ENCODE measurements at places on chromosomes 11 and 22. TPM values are rescaled to one million over a fixed set of nuclear protein-coding genes. Genes with fewer than 3 reads are reported as not detected.

TMEM151A gene
- total RNA-seq, result 3.6 TPM

MPEG1 gene
- 14.5 TPM for total RNA-seq

MADD gene
- total RNA-seq, result 31.7 TPM

TOM1 gene
- total RNA-seq, result 84.4 TPM

SLC5A12 gene
- total RNA-seq, result not detected

KCNK7 gene
- total RNA-seq, result not detected

ACCSL gene
- total RNA-seq, result not detected

- DNase-seq, result no peak
- peaks cover 73% of the 10 kb centered on the region for H3K4me1 ChIP-seq
- H3K4me3 ChIP-seq, result no peak overlapping the region
- peak overlapping the region; percentile 87 for H3K27ac ChIP-seq
- no peaks in the 10 kb centered on the region for H3K36me3 ChIP-seq
- H3K27me3 ChIP-seq, result no peaks in the 10 kb centered on the region
These were observed 234.0 kb downstream of the MIAT start for GRCh38 chr22:26891429-26891828.

- no peak for DNase-seq
- H3K36me3 ChIP-seq, result peaks cover 80% of the 10 kb centered on the region
- H3K4me1 ChIP-seq, result no peaks in the 10 kb centered on the region
- H3K4me3 ChIP-seq, result no peak overlapping the region
- no peaks in the 10 kb centered on the region for H3K27me3 ChIP-seq
- H3K27ac ChIP-seq, result no peak overlapping the region
These were observed 19.1 kb downstream of the TAB1 start for GRCh38 chr22:39418696-39419095.

DNA sequence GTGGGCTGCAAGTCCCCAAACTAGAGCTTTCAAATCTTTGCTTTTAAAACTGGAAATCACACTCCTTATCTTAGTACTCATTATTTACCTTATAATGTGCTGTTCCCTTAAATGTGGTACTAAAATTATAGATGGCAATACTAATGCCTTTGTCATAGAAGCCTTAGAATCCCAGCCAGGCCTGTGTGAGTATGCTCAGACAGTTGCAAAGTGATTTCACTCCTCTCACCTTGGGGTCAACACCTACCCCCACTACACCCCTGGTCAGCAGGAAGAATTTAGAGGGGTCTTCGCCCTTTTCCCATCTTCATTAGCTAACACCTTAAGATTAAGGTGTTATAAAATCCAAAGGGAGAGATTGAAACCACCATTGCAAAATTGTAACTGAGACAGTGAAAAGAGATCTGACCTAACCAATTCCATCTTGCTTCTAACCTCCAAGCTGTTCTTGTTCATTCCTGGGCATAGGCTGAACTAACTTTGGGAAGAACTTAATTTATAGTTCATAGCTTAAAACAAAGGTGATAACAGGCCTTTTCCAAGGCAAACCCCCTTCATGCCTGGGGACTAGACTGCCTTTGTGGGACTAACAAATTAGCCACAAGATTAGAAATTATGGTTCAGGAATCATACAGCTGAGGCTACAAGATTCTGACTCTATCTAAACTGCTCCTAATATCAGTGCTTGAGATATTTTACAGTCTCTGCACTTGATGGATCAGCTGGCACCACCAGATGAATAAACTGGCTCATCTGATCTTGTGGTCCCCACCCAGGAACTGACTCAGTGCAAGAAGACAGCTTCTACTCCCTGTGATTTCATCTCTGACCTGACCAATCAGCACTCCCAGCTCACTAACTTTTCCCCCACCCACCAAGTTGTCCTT, 10.4 kb upstream of the MRPL17 start:
- H3K36me3 ChIP-seq, result no peaks in the 10 kb centered on the region
- H3K27me3 ChIP-seq, result no peaks in the 10 kb centered on the region
- DNase-seq, result peak; percentile 26
- H3K4me3 ChIP-seq, result no peak overlapping the region
- peaks cover 20% of the 10 kb centered on the region for H3K4me1 ChIP-seq
- H3K27ac ChIP-seq, result peak overlapping the region; percentile 73

DNA sequence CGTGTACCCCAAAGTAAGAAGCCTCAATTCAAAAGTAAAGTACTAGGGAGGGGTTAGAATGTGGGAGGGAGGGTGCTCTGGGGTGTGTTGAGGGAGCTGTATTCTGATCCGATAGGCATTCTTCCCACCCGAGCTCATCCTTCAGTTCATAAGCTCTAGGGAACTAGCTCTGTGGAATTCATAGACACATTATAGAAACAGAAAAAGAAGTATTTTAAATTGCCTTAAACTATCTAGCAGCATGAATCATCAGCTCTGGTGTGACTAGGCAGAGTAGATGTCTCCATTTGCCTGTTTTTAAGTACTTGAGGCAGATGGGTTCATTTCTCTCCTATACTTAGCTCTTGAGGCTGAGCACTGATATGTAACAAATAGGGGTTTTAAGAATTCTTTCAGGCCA, 7.3 kb upstream of the SGSM3 start:
- no peak for DNase-seq
- no peak overlapping the region for H3K4me3 ChIP-seq

DNA sequence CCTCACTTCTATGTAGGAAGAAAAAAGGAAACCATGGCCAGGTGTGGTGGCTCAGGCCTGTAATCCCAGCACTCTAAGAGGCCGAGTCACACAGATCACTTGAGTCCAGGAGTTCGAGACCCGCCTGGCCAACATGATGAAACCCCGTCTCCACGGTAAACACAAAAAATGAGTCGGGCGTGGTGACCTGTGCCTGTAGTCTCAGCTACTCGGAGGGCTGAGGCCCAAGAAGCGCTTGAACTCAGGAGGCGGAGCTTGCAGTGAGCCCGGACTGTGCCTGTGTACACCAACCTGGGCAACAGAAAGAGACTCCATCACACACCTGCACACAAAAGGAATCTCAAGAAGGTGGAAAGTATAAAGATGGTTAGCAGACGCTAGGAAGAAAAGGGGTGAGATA, 17.7 kb downstream of the DEFB131B start:
- DNase-seq, result no peak
- no peaks in the 10 kb centered on the region for H3K36me3 ChIP-seq
- H3K4me1 ChIP-seq, result no peaks in the 10 kb centered on the region
- H3K27me3 ChIP-seq, result no peaks in the 10 kb centered on the region
- no peak overlapping the region for H3K27ac ChIP-seq
- H3K4me3 ChIP-seq, result no peak overlapping the region

DNA sequence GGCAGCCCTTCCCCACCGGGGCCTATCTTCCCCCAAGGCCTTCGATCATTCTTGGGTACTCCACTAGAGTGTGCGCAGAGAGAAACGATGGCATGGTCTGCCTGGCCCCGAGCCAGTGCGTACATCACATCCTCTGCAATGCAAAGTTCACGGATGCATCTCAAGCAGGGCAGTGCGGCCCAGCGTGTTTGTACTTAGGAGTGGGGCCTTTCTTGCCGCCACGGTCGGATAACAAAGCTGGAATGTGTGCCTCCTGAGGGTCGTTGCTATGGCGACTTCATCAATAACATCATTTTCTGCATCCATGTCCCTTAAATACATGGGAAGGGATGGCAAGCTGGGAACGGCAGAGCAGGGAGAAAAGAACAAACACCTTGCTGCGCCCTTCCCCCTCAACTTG, 73.9 kb downstream of the SCUBE1 start:
- no peaks in the 10 kb centered on the region for H3K36me3 ChIP-seq
- DNase-seq, result no peak
- no peak overlapping the region for H3K27ac ChIP-seq
- peaks cover 5% of the 10 kb centered on the region for H3K27me3 ChIP-seq
- H3K4me3 ChIP-seq, result no peak overlapping the region
- H3K4me1 ChIP-seq, result peaks cover under 1% of the 10 kb centered on the region

- no peaks in the 10 kb centered on the region for H3K27me3 ChIP-seq
- no peaks in the 10 kb centered on the region for H3K36me3 ChIP-seq
- DNase-seq, result no peak
- peak overlapping the region; percentile 79 for H3K27ac ChIP-seq
- no peaks in the 10 kb centered on the region for H3K4me1 ChIP-seq
- H3K4me3 ChIP-seq, result peak overlapping the region; percentile 82
These were observed 839 bp downstream of the CBY1 start for GRCh38 chr22:38657045-38657909.

DNA sequence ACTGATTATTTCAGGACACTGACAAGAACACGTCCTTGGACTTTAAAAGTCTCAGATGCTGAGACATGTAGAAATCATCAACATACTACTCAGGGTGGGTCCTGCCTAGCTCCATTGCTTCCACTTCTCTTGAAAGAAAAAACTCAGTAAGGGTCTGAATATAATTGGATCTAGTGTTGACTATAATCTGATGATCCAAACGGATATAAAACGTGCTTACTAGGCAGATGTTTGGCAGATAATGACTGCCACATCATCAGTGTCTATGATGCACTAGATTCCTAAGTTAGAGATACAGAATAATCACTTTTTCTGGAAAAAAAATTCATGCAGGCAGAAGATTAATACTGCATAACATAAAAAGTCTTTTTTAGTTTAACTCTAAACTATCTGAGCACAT, 21.6 kb downstream of the GUCY1A2 start:
- H3K4me1 ChIP-seq, result no peaks in the 10 kb centered on the region
- H3K4me3 ChIP-seq, result no peak overlapping the region
- H3K36me3 ChIP-seq, result no peaks in the 10 kb centered on the region
- no peaks in the 10 kb centered on the region for H3K27me3 ChIP-seq
- no peak overlapping the region for H3K27ac ChIP-seq
- DNase-seq, result no peak

GRCh38 chr11:66287889-66288670, 863 bp downstream of the YIF1A start:
- peaks cover 8% of the 10 kb centered on the region for H3K27me3 ChIP-seq
- H3K4me1 ChIP-seq, result peaks cover 8% of the 10 kb centered on the region
- H3K4me3 ChIP-seq, result peak overlapping the region; percentile 72
- no peak for DNase-seq
- peak overlapping the region; percentile 94 for H3K27ac ChIP-seq

DNA sequence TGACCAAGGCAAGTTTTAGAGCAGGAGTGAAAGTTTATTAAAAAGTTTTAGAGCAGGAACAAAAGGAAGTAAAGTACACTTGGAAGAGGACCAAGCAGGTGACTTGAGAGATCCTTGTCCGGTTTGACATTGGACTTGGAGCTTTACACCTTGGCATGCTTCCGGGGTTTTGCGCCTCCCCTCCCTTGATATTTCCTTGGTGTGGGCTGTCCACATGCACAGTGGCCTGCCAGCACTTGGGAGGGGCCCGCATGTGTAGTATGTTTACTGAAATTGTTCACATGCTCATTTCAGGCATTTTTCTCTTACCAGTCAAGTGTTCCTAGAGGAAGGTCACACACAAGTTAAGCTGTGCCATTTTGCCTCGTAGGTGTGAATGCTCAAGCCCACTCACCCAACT, 19.0 kb upstream of the THRSP start:
- no peaks in the 10 kb centered on the region for H3K36me3 ChIP-seq
- no peak overlapping the region for H3K27ac ChIP-seq
- no peak for DNase-seq

- H3K27me3 ChIP-seq, result no peaks in the 10 kb centered on the region
- H3K27ac ChIP-seq, result no peak overlapping the region
- no peak for DNase-seq
- H3K4me3 ChIP-seq, result no peak overlapping the region
These were observed 2.0 kb upstream of the OR5D14 start for GRCh38 chr11:55793321-55793720.

- no peak overlapping the region for H3K27ac ChIP-seq
- H3K4me3 ChIP-seq, result no peak overlapping the region
- H3K27me3 ChIP-seq, result no peaks in the 10 kb centered on the region
- no peak for DNase-seq
- no peaks in the 10 kb centered on the region for H3K4me1 ChIP-seq
These were observed 34.9 kb upstream of the PHOX2A start for GRCh38 chr11:72278905-72279304.

- H3K4me3 ChIP-seq, result no peak overlapping the region
- H3K27me3 ChIP-seq, result no peaks in the 10 kb centered on the region
- H3K27ac ChIP-seq, result no peak overlapping the region
- peaks cover 6% of the 10 kb centered on the region for H3K36me3 ChIP-seq
These were observed 29.2 kb downstream of the SREBF2 start for GRCh38 chr22:41862160-41862529.
